ENCODE measurements at places on chromosomes 1 and 21.

DNA sequence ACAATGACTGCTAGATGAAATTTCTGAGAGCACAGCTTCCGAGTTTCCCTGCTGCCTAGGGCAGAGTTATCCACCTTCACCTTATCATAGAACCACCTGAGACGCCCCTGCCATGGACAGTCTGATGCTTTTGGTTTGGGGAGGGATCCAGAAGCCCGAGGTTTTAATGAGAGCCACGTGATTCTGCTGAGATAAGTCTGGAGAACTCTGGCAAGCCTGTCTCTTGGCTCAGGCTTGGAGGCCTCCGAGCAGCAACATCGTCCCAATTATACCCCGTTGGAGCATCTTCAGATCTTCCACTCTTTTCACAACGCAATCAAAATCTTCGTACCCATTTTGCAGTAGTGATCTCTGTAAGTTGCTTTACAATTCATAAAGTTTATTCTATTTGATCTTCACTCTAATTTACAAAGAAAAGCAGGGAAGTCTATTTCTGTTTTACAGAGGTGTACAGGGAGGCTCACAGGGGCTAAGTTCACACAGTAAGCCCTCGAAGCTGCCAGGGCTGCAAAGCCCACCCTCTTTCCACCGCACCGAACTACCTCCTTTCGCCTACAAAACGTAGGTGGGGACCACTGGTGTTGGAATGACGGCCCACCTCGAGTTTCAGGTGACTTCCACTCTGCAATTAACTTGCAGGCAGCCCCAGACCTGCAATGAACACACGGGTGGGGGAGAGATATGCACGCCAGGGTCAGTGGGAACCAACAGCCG is 513 bp upstream of the HHAT start:
- DNase-seq = no peak

DNA sequence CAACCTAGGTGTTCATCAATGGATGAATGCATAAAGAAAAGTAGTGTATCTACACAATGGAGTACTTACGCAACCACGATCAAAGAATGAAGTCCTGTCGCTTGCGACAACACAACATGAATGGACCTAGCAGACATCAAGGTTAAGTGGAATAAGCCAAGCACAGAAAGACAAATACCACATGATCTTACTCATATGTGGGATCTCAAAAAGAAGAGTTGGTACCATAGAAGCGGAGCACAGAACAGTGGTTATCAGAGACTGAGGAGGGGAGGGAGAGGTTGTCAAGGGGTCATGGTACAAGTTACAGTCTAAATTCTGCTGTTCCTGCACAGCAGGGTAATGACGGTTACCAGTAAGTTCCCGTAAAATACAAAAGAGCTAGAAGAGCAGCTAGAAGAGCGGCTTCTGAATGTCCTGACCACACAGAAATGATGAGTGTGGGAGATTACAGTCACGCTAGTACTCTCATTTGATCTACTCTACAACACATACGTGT is 36.7 kb downstream of the NPHP4 start:
- DNase-seq = no peak

- DNase-seq = no peak
Observed at GRCh38 chr1:15100121-15100879, 53.2 kb upstream of the TMEM51 start.

DNA sequence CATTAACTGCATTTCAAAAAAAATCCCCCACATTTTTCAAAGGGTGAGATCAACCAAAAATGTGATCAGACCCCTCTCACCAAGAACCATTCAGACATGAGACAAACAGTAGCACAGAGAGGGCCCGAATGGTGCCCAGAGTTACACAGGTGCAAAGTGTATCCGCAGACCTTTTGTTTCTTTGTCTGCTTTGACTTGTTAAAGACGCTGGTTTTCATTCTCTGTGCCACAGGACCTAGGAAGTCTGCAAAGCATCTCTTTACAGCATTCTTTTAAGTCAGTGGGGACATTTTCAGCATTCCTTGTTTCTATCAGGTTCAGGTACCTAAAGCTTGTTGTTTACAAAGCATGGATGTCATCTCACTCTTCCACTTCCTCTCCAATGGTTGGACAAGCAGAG is 87.2 kb upstream of the MAP1LC3C start:
- no peak for DNase-seq

DNA sequence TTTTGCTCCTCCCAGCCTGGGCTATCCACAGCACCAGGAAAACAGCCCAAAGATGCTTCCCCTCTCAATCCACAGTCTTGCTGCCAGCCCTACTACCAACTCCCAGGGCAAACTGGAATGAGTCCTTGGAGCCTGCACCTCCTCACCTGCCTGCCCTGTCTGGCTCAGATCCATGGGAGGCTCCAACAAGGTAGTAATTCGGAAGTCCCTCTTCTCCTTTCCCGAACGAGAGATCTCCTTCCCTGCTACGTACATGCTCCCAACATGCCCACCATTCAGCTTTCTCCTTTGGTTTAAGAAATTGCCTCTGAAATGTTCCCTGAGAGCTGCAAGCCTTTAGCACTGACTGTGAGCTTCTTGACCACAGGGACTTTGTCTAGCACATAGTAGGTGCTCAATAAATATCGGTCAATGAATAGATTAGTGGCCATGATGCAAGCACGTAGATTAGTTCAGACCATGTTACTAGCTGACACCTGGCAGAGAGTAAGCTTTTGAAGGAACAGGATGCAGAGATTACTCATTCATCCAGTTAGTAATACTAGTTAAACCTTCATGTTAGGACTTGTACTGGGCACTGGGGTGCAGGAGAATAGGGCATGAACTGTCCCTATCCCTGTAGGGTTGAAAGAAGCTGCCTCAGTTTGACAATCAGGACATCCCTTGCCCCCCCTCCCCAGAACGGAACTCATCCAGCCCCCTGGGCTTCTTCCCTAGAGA is 80.1 kb downstream of the DISP3 start:
- DNase-seq = no peak

DNA sequence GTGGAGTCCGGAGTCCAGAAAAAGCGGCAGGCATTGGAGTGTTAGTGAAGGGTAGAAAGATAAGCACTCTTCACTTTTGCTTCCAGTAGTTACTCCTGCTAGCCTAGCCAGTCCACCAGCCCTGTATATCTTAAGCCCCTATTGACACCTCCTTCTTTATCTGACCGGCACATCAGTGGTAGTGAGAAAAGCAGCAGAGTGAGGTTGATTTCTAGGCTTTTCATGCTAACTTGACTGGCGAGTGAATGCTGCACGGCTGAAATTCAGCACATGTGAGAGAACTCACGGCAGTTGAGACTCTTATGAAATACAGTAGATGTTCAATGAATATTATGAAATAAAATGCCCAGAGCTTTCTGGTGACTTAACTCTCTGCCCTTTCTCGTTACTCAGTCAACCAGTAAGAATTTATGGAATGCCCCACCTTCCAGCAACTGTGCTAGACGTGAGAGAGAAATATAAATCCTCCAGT is 128.2 kb downstream of the CACHD1 start:
- no peak for DNase-seq

- DNase-seq = no peak
Observed at GRCh38 chr1:16302709-16303627, 49.3 kb downstream of the FBXO42 start.

DNA sequence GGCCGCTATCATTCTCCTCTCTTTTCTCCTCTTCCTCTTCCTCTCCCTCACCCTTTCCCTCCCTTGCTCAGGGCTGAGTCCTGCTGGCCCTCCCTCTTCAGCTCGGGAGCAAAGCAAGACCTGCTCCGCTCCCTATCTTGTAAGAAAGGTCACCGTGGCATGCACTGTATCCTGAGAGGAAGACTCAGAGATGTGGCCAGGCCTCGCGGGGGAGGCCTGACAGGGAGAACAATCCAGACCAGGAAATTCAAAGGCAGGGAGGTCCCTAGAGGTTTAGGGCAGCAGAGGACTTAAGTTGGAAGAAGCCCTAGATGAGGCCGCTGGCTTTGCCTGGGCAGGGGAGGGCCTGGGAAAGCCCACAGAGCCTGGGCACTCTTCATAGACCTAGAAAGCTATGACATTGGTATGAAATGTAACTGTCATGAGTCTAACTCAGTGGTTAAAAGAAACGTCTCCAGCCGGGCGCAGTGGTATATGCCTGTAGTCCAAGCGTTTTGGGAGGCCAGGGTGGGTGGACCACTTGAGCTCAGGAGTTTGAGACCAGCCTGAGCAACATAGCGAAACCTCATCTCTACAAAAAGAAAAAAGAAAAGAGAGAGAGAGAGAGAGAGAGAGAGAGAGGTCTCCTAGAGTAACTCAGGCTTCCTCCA is 14.6 kb upstream of the PTAFR start:
- no peak for DNase-seq

- no peak for DNase-seq
Observed at GRCh38 chr1:92096317-92096716, 16.2 kb downstream of the BTBD8 start.

GRCh38 chr21:46661211-46661625 is 25.7 kb downstream of the PRMT2 start:
- DNase-seq = no peak

GRCh38 chr1:7409278-7409677 is 361.8 kb upstream of the VAMP3 start:
- DNase-seq = no peak

- DNase-seq = no peak
Observed at GRCh38 chr1:117802531-117803257, 126.7 kb downstream of the GDAP2 start.

DNA sequence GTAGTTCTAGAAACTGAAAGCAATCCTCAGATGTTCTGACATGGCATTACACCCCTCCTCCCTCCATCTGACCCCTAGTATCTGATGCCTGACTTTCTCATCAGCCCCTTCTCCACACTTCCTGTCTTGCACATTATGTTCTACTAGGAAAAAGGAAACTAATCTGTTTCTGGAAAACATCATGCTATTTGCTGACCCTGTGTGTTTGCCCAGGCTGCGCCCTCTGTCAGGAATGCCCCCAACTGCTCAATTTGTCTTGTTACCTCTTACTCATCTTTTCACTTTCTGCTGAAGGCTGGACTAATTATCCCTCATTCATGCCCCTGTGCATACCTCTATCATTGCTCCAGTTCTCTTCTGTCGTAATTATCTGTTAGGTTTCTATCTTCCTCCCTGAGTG is 37.5 kb upstream of the DAB1 start:
- no peak for DNase-seq

DNA sequence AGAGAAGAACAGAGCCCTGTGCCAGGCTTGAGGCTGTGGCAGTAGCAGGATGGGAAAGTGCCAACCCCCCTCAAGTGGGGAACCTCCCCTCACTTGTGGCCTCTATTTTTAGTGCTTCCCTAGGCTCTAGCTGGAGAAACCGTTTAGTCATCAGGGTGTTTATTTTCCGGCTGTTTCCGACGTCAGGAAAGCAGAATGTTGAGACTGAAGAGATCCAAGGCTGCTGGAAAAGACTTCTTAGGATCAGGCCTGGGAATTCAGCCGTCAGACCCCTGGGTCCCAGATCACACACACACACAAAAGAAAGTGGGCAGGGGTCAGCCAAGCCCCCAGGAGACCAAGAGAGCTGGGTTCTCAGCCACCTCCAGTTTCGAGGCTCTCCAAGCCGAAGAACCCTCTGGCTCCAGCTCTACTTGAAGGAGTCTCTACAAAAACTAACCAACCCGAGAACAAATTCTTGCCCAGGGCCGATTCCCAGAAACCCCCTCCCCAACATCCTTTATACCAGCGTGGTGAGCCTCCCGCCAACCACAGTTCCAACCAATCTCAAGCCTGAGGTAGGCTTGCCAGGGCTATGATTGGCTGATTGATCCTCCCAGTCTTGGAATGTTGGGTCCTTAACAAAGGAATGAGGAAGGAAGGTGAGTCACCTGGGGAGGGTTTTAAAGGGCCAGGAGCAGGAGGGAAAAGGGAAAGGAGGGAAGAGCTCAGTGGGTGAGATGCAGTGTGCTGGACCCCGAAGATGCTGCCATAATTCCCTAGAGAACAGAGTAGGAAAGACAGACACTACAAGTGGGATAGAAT is 2.5 kb upstream of the MEF2D start:
- no peak for DNase-seq

DNA sequence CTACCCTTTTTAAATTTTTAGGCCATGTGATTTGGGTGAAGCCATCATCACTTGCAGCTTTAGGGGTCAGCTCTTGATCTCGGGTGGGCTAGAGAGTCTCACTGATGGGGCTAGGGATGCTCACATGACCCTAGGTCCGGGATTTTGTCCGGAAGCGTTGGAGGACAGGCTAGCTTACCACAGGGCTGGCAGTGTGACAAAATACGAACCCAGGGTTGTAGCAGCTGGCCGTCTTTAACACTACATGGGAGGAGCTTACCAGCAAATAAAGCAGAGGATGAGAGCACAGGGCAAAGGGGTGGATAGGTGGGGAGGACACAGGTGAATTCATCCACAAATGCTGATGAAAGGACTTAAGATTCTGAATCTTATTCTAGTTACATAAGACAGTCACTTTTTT is 21.9 kb downstream of the GPR161 start:
- DNase-seq = no peak

- no peak for DNase-seq
Observed at GRCh38 chr21:43827015-43827611, 37.7 kb downstream of the RRP1 start.

DNA sequence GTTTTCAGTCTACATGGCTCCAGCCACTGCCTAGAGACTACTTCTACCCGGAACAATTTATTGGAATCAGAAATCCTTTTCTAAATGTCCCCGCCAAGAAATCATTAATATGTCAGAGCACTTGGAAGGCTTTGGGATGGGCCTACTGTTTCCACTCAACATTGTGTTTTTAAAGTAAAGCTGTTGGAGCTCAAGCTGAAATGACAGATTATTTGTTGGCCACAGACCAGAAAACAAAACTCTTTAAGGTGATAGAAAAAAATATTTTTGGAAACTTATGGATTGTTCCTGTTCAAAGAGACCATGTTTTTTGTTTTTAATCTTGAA is 496 bp downstream of the VPS45 start:
- no peak for DNase-seq

DNA sequence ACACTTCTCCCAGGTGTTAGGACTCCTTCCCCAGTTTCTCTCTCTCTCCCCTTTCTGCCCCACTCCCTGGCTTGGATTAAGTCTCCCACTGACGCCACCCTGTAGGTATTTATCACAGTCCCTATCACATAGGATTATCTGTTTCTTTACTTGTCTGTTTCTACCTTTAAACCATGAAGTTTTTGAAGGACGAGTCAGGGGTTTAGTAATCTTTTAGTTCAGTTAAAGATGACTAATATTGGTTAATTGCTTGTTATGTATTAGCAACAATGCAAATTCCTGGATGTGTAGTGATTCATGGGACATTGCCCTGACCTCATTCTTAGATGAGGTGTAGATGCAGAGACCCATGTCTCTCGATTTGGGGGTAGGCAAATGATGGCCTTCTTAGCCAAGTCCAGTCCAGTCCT is 6.4 kb downstream of the LAMC1 start:
- no peak for DNase-seq

DNA sequence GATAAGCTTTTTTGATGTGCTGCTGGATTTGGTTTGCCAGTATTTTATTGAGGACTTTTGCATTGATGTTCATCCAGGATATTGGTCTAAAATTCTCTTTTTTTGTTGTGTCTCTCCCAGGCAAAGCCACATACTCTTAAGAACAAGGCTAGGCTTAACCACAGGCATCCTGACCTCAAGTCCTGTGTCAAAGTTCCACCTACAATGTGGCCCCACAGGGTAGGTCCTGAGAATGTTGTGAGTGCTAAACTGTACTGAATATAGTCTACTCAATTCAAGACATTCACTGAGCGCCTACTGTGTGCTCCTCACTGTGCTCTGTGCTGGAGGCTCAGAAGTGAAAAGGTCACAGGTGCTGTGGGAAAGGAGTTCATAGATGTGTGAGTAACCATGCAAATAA is 20.6 kb downstream of the DDAH1 start:
- no peak for DNase-seq

Measured in esophagus squamous epithelium (tissue), 5 donors.